ENCODE measurements at places on chromosomes 1 and 21.

DNA sequence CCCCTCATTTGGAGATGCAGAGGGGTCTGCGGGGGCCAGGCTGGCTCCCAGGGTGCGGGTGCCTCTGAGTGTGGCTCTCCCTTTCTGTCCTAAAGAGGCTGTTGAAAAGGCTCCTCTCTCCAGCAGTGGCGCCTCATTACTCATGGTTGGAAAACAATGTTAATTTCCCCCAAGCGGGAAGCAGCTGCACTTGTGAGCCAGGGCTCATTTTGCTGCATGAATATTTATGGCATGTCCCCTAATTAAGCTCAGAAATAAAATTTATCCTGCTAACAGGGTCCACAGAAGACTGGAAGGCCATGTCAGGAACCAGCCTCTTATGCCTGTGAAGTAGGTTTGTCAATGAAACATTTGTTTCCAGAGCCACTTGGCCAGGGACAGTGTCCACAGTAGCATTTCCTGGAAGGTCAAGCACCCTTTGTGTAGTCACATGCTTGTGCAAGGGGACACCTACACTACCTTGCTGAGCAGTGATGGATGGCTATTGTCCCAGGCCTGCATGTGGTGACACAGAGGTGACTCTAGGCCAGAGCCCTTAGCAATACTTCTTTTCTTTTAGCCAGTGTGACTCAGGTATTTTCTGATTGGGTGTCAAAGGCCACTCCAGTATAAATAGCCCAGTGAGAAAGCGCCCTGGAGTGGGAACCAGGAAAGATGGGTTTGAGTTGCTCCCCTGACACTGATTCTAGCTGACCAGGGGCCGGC, 259.0 kb downstream of the FOXD2 start:
- DNase-seq = no peak

GRCh38 chr1:223223091-223223995, 80.3 kb upstream of the TLR5 start:
- DNase-seq = no peak

DNA sequence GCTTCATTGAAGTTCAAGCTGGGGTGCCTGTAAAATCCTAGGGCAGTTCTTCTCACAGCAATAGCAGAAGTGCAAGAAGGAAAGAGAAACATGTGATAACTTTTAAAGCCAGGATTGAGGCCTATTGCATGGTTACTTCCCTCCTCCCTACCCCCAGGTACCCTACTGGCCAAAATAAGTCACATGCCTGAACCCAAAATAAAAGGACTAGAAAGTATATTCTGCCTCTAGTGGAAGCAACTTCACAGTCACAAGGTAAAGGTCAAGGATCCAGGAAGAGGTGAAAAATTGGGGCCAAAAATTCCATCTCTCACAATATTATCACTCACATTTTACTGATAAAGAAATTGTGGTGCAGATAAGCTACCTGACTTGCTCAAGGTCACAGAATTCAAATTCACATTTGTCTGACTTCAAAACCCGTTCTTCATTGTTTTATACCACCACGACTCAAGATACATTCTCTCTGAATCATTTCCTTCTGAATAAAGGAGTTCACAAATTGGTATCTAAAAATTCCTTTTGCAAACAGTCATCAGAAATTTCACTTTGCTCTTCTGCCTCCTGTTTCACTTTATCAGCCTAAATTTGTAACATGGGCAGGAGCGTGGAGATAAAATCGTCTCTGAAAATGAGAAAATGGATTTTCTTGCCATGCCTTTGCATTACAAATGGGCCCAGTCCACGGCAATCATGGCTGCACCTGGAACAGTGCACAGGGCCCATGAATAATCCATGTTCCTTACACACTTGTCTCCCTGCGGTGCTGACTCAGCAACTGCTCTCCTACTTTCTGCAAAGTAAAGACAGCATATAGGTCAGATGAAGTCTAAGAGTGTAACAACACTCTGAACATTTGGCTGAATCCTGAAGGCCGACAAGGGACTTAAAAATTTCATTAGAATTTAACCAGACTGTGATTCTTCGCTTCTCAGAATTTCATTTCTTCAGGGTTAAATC, 485.3 kb upstream of the NFIA start:
- peak; percentile 54 for DNase-seq

GRCh38 chr1:60448850-60449249, 375.3 kb upstream of the C1orf87 start:
- DNase-seq = no peak

- DNase-seq = peak; percentile 33
Measured at GRCh38 chr21:16422702-16423101, 692.9 kb downstream of the USP25 start.

DNA sequence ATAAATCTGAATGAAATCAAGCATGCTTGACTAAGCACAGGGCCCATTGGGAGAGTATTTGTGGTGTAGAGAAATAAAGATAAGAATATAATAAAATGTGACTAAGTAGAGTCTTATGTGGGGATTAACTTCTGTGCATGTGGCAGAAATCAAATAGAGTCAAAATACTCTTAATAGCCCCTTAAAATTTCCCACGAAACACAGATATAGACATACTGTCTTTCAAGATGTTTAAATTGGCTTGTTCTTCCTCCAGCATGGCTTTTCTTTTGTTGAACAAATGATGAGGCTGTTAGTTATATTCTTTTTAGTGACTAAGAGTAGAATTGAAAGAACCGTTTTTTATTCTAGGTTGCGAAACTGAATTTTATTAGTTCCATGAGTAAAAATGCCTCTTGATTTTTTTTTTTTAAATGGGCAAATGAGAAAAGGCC, 112.3 kb downstream of the RPS6KC1 start:
- peak; percentile 34 for DNase-seq

- DNase-seq = peak; percentile 16
Measured at GRCh38 chr1:220296981-220297380, 24.7 kb upstream of the RAB3GAP2 start.

Data from astrocyte of the spinal cord (primary cell).